Coronary artery (tissue), 2 donors: ENCODE measurements at places on chromosomes 2 and 18.
A peak's percentile ranks its signal among the peaks of the same experiment; 100 is the strongest.

GRCh38 chr2:138093455-138093854 lies 129.2 kb downstream of the HNMT start:
- DNase-seq: no peak

- DNase-seq: no peak
Observed at GRCh38 chr2:25125189-25125588, 43.2 kb downstream of the POMC start.

- DNase-seq: no peak
Observed at GRCh38 chr18:56984731-56985130, 162.2 kb upstream of the BOD1L2 start.

DNA sequence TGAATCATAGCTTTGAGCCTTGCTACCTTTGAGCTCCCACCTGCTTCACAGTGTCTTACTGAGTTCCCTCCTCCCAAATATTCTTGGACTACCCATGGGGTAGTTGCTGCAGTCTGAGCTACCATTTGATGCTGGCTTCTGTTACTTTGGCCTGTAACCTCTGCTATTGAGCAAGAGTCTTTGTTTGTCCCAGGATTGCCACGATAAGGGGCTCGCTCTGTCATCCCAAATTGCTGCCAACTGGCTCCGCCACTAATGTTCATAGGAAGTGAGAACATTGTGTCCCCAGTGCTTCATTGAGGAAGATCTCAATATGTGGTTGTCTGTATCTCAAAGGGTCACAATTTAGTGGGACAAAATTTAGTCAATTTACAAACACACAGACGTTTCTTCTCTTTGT lies 103.8 kb downstream of the TRIM43 start:
- peak; percentile 76 for DNase-seq

DNA sequence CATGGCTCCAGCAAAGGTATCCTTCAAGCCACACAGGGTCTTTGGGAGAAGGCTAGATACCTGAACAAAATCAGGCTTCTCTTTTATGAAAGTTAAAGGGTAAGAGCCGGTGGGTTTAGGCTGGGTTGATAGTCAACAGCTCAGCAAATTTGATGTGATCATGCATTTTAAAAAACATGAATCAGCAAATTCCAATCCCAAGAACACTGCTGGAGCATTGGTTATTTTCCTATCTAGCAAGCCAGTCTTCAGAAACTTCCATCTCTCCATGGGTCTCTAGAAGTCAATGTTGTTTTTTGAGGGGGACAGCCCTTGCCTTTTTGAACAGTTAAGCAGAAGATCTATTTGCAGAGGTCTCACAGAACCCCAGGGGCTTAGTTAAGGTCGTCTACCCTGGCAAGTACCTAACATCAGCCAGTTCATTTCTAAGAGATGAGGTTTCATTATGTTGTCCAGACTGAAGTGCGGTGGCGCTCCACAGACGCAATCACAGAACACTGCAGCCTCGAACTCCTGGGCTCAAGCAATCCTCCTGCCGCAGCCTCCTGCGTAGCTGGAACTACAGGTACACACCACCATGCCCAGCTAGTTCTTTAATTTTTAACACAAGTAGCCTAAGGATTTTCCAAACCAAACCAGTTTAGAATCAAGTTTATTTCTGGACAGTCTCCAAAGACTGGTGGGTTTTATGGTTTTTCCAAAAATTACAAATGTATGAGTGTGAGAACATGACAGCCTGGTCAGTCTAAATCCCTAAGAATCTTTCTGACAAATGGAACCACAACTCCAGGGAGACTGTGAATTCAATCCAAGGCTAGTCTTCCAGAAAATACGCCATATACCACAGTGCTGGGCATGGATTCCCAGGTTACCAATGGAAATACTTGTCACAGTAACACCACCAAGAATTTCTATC lies 4.1 kb upstream of the ZCCHC2 start:
- DNase-seq: no peak

DNA sequence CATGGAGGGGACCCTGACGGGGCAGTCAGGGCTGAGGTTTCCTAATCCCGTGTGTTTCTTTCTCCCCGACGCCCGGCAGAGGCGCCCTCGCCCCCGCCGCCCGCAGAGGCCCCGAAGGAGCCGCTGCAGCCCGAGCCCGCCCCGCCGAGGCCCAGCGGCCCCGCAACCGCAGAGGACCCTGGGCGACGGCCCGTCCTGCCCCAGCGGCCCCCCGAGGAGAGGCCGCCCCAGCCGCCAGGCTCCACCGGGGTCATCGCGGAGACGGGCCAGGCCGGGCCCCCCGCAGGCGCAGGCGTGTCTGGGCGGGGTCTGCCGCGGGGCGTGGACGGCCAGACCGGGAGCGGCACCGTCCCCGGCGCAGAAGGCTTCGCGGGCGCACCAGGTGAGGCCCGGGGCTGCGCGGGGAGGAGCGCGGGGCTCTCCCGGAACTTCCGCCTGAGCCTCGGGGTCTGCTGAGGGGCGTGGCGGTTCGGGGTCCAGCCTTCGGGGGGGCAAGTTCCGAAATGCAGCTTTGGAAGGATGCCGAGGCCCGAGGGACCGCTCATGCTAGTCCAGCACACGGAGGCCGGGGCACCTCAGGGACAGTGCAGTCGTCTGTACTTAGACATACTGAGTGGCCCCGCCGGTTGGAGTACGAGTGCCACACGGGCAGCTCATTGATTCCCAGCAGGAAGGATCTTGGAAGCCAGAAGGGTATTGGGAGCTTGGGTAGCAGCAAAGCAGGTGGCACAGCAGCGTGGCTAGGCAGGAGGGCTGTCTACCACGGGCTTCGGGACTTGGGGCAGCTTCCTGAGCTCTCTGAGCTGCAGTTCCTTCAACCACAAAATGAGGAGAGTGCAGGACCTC lies 60.1 kb downstream of the EMILIN2 start:
- DNase-seq: peak; percentile 69

DNA sequence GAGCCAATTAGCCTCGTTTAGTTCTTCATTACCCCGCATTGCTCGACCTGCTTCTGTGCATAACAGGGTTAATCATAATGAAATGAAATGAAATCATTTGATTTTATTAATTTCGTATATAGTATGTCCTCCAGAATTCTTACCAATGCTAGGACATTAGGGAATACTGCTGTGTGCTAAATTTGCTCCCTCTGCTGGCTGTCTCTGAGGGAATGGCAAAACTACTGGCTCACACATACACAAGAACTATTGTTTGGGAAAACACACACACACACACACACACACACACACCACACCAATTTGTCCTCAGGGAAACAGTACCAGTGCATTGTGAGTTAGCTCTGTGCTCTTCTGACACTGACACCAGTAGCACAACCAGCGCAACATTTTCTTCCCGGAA lies 273.3 kb upstream of the TCF4 start:
- no peak for DNase-seq

GRCh38 chr2:21452263-21452662 lies 328.5 kb downstream of the TDRD15 start:
- no peak for DNase-seq

DNA sequence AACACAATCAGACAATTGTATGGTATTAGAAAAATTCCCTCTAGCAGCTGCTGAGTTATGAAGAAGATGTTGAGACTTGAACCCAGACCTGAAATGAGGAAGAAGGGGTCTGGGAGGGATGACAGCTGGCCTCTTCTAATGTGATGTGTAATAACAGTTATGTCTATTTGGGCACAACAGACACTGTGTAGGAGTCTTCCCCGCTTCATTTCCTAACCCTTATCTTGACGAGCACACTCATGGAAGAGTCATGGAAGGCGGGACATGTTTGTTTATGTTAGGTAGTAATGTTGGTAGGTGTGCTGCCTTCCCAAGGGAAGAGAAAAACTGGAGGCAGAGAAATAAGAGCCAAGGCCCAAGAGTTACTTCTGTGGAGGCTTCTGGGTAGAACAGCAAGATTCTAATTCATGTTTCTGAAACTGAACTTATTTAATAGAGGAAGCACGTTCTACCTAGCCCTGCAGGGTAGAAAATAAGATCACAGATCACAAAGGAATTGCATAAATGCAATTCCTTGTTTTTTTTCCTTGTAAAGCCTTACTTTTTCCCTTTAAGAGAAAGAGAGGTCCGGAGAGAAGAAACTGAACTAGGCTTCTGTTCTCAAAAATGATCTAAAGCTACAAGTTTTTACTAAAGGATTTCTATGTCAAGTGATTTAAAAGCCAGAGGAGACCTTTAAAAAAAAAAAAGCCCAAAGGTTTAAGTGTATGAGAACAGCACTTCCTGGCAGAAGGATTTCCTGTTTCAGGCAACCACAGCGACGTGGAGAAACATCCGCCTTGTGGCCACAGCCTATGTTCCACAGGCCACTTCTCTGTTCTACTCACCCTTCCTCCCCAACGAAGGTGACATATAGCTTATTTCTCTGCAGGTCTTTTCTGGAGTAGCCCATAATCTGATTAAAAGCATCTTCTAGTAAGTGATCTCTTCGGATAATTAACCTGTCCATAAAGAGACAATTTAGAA lies 68.5 kb upstream of the STK17B start:
- no peak for DNase-seq
